Activated CD8-positive, alpha-beta memory T cell treated with anti-CD3 and anti-CD28 coated beads for 4 hours (primary cell): ENCODE measurements at places on chromosomes 1 and 21.

- no peak for DNase-seq
Measured at GRCh38 chr1:9128166-9128519, 759 bp downstream of the GPR157 start.

DNA sequence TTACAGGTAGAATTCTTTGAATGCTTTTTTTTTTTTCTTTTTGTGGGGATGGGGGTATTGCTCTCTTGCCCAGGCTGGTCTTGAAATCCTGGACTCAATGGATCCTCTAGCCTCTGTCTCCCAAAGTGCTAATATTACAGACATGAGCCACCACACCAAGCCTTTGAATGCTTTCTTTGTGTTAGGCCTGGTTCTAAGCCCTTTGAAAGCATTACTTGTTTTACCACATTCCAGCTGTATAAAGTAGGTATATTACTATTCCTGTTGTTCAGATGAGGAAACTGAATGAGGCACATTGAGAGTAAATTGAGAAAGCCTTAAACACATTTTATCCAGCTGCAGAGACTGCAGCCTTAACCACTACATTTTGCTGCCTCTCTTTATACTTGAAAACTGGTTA lies 841.8 kb upstream of the ADGRL4 start:
- no peak for DNase-seq

GRCh38 chr1:38310079-38310478 lies 263.5 kb upstream of the POU3F1 start:
- no peak for DNase-seq

GRCh38 chr21:43190544-43190943 lies 21.7 kb downstream of the CRYAA start:
- DNase-seq, result no peak

GRCh38 chr1:108881369-108881768 lies 4.6 kb downstream of the GPSM2 start:
- no peak for DNase-seq

- DNase-seq, result no peak
Measured at GRCh38 chr1:203163891-203164635, 11.6 kb downstream of the MYBPH start.

- no peak for DNase-seq
Measured at GRCh38 chr21:20661745-20662422, 336.3 kb upstream of the NCAM2 start.

DNA sequence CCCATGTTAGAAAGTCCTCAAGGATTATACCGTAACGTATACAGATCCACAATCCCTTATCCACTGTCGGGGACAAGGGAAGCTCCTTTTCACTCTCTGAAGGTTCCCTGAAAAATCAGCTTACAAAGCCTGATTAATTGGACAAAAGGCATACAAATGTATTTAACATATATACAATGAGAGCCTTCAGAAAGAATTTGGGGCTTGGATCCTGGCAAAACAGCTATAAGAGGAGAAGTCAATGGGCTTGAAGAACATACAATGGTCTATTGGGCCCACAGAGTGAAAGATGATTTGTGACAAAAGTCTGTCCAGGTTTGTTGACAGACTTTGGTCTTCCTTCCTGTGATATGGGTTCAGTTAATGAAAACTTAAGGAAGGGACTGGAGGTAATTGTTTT lies 10.7 kb downstream of the TACSTD2 start:
- no peak for DNase-seq

GRCh38 chr1:236416165-236416564 lies 22.1 kb downstream of the EDARADD start:
- no peak for DNase-seq

GRCh38 chr1:178011465-178011828 lies 41.6 kb upstream of the SEC16B start:
- no peak for DNase-seq

GRCh38 chr21:31908106-31909031 lies 35.5 kb downstream of the HUNK start:
- no peak for DNase-seq

GRCh38 chr21:26070822-26071425 lies 99.6 kb downstream of the APP start:
- DNase-seq, result no peak

DNA sequence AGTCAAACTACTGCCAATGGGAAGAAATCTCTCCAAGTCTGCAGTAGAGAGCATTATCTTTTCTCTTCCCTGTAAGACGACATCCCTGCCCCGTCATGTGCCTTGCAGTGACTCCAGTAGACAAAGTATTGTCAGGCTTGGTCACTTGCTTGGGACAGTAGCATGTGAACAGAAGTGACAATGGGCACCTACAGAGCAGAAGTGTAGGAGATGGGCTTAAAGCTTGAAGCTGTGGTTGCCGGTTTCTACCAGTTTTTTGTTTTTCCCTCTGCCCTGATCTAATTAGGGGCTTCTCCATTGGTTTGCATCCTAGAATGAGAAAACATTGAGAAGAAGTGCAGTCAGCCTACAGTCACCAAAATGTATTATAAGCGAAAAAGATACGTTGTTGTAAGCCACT lies 12.7 kb downstream of the F3 start:
- DNase-seq, result no peak

- DNase-seq, result no peak
Measured at GRCh38 chr1:186682736-186683135, 2.5 kb upstream of the PTGS2 start.

DNA sequence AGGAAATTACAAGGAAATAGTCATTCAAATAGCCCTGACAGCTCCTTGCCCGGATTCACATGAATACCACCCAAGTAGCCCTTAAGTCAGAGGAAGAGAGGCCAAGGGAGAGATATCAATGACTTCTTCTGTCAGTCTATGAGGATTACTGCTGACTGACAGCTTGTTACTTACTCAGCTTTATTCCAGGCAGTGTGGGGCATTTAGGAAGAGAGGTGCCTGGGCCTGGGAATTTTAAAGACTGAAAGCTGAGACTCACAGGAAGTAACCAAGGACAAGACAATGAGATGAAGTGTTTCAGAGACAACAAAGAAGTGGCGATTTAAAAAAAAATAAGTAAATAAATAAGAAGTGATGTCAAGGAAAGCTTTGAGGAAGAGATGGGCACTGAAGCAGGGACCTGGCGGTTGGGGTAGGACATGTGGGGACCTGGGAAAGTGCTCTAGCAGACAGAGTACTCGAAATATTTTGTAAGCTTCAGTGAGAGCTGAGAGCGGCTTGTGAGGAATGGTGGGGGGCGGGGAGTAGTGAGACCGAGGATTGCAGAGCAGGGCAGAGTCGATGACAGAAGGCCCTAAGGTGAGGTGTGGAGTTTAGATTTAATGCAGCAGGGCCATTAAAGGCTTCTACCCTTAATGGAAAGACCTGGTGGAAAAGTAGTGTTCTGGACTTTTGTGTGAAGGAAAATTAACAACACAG lies 58.9 kb downstream of the ST3GAL3 start:
- DNase-seq, result no peak
